Putamen (tissue), 1 donor: ENCODE measurements at places on chromosomes 1 and 21.

GRCh38 chr1:216005916-216006315 lies 417.3 kb downstream of the USH2A start:
- no peak for DNase-seq

GRCh38 chr1:48738356-48738755 lies 38.3 kb downstream of the BEND5 start:
- DNase-seq = no peak

DNA sequence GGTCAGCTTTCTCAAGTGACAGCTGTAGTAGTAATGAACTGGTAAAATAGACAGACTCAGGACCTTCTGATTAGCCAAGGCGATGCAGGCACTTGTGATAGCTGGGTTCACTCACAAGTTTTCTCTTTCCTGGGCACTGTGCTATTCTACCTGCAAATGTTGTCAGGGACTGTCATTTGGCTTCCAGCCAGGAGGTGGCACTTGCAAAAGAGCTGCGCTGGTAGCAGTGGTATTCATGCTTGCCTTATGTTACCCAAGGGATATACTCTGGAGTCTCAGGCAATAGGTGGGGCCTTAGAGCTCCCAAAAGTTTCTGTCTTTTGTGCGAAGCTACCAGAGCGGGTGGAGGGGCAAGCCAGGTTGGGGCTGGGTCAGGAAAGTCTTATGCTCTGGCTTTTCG lies 23.5 kb downstream of the IFI44 start:
- DNase-seq = no peak

DNA sequence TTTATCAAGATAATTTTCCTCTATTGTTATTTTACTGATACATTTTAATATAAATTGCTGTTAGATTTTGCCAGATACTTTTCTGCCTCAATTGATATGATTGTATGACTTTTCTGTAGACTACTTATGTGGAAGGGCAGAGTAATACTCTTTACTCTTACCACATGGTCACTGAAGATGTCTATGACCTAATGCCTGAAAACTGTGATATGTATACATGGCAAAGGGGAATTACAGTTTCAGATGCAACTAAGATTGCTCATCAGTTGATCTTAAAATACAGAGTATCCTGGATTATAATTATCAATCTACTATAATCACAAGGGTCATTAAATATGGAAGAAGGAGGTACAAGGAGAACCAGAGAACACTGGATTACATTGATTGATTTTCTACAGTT lies 1528.0 kb downstream of the BRINP3 start:
- no peak for DNase-seq

- DNase-seq = no peak
Observed at GRCh38 chr1:112244131-112244530, 151.9 kb upstream of the CTTNBP2NL start.

- DNase-seq = no peak
Observed at GRCh38 chr21:32687643-32688345, 40.0 kb downstream of the SYNJ1 start.
